ENCODE measurements at places on chromosomes 7 and 10.
A peak's percentile ranks its signal among the peaks of the same experiment; 100 is the strongest.

DNA sequence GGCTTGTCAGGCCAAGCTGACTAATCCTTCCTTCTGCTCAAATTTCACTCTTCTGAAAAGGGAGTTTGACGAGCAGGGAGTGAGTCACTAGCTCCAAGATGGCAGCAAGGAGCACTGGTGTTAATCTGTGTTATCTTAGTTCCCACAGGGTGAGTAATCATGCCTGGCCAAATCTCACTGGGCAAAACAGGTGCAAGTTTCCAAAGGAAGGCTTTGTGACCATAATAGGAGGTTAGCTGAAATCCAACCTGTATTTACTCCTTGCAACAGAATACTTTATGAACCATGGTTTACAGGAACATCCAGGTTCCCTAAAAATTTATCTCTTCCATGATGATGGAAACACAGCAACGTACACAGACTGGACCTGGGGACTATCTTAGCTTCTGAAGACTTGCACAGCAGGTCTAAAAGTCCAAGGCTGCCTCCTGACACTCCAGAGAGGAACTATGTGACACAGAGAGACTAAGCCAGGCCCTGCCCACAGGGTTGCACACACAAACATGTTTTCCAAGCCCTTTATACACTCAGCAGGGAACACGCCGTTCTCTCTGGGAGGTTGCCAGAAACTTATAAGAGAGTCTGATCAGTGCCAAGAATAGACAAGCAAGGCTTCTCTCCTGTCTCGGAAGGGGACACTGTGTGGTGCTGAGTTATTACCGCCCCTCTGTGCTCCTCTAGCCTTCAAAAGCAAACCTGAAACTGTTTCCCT, 46.3 kb downstream of the PDK4 start:
- DNase-seq: peak; percentile 74

DNA sequence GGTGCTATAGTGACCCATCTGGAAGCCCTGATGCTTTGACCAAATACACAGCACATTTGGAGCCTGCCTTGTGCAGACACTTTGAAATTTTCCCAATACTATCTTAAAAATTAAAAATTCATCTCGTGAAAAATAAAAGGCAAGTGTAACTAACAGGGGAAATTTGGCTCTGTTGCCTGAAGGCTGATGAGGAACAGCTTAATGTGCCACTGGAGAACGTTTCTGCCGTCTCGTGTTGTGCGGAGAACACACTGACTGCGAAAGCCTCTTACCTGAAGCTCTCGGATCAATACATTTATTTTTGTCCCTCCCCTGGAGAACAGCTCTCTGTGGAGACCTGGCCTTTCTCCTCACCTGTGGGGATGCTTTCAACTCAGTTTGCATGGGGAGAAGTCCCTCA, 77.2 kb upstream of the CHST15 start:
- no peak for DNase-seq

DNA sequence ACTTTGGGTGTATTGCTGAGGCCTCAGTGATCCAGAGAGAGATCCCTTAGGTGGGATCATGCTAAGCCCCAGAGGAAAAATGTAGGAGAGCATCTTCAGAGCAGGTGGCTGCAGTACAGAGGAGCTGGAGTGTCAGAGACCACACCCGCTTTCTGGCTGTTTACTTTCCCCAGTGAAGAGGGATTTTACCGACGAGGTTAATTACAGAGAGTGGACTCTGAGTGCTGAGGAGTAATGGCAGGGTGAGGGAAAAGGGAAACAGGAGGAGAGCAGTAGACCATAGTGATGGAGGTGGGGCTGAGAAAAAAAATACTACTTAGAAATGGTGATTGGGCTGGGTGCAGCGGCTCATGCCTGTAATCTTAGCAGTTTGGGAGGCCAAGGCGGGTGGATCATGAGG, 43.3 kb upstream of the HBP1 start:
- DNase-seq: no peak

DNA sequence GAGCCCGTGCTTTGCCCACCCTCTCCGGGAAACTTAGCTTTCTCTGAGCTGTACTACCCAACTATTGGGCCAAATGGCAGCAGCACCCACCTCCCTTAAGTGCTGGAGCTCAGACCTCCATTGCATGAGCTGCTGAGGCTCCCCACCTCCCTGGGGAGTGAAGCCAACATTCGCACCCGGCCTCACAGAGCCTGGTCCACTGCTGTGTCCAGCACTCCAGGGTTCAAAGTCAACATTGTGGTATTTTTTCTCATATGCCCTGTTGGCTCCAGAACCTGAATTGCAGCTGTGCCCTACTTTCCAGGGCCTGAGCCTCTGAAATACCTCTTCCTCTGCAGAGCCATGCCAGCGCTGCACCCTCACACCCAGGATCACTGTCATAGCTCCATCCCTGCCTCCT, 29.7 kb downstream of the ITGA8 start:
- no peak for DNase-seq

DNA sequence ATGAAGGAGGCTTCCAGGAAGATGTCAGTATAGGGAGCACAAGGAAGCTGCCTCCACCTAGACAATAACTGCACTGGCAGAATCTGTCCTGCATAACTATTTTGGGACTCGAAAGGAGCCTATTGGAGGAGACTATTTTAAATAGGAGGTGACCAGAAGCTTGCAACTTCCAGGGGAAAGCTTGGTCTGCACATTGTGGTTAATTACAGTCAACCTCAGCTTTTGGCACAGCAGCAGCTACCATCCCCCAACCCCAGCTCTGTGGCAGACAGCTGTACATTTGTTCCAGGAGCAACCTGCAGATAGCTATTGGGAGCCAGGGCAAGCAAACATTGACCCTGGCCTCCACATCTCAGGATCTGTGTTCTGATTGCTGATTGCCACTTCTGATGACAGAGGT, 46.3 kb upstream of the NANOS1 start:
- DNase-seq: no peak
